ENCODE measurements at places on chromosomes 7 and 10. TPM values are rescaled to one million over a fixed set of nuclear protein-coding genes. Genes with fewer than 3 reads are reported as not detected.

Gene C7orf25
- 13.0 TPM for total RNA-seq

DNA sequence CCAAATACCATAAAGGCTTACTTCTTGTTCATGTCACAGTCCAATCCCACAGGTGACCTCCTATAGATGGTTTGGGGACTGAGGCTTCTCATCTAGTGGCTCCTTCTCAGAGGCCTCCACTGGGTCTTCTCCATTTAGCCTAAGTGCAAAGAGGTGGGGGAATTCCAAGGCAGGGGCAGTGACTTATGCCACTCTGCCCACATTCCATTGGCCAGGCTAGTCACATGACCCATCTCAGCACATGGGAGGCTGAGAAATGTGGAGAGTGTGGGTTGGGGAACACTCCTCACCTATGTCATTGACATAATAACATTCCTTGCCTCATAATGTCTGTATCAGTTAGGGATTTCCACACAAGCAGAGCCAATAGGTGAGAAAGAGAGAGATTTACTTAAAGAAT lies 104.3 kb upstream of the PLXNA4 start:
- no peak for DNase-seq

- no peak for DNase-seq
Measured at GRCh38 chr7:36661135-36661840, 63.0 kb downstream of the AOAH start.

DNA sequence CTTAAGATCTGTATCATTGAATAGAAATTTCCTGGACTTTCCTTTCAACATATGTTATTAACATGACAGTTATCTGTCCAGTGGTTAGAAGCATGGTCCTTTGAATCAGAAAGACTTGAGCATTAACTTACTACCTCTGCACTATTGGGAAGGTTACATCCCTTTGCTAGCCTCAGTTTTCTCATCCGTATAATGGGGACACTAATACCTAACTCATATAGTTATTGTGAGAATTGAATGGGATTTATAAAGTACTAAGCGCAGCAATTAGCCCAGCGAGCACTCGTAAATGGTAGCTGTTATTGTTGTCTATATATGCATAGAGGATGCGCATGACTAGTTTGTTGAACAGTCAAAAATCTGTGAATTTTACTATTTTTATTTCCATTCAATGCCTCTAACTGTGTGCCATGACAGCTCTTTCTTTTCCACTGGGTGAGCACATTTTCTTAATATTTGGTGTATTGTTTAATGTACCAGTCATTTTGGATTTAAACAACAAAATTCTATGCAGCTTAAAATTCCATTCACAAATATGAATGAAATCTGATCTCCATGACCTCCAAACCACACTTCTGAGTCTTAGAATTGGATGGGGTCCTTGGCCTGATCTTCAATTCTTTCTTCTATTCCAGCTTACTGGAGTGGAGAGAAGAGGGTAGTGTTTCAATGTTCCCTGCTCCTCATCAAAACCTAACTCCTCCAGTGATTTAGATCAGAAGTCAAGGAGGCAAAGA lies 65.0 kb downstream of the CACNB2 start:
- no peak for DNase-seq

Gene GPR158
- 0.54 TPM for total RNA-seq

Gene OR2A1
- 0.14 TPM for total RNA-seq

Gene AZGP1
- total RNA-seq: 17.1 TPM

Gene GHRHR
- total RNA-seq: not detected

Measured in sigmoid colon (tissue), 7 donors.